GM06990 (cell line): ENCODE measurements at places on chromosomes 2 and 18.

GRCh38 chr2:45009928-45010701, 863 bp upstream of the SIX2 start:
- DNase-seq, result no peak

GRCh38 chr2:397521-397920, 109.6 kb upstream of the ALKAL2 start:
- DNase-seq, result no peak

DNA sequence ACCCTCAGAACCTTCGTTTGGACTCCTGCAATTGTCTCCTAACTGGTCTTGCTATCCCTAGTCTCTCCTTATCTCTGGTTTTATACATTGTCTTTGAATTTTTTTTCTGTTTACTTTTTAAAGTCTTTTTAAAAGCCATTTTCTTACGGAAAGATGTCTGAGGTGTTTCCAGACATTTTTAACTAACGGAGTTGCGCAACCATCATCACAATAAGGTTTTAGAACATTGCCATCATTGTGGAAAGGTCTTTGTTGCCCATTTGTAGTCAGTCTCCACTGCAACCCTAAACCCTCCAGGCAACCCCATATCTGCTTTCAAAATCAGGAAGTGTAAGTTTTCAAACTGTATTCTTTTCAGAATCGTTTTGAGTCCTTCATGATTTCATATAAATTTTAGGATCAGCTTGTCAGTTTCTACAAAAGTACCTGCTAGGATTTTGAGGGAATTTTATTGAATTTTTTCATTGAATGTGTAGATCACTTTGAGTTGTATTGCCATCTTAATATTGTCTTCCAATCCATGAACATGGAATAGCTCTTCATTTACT, 46.3 kb downstream of the ANKRD12 start:
- no peak for DNase-seq

GRCh38 chr2:37890893-37891495, 34.1 kb upstream of the RMDN2 start:
- peak; percentile 50 for DNase-seq

DNA sequence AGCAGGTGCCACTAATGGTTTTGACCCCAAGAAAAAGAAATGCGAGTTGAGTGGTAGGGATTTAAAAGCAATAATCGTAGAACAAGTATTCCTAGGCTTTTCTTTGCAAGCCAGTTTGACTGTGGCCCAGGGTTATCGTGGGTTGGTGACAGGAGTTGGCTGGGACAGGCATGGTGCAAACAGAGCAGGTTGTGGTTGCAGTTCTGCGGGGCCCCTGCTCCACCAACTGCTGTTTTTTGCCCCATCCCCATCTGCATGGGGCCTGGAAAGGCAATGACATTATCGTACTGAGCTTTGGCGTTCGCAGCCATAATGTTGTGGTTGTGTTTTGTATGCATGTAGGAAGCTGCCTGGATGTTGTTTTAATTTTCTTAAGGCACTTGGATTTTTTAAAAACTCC, 274.0 kb downstream of the TSN start:
- DNase-seq, result no peak

GRCh38 chr18:37179384-37179783, 350.5 kb downstream of the KIAA1328 start:
- DNase-seq, result no peak

GRCh38 chr18:5582076-5582475, 38.3 kb upstream of the EPB41L3 start:
- no peak for DNase-seq

DNA sequence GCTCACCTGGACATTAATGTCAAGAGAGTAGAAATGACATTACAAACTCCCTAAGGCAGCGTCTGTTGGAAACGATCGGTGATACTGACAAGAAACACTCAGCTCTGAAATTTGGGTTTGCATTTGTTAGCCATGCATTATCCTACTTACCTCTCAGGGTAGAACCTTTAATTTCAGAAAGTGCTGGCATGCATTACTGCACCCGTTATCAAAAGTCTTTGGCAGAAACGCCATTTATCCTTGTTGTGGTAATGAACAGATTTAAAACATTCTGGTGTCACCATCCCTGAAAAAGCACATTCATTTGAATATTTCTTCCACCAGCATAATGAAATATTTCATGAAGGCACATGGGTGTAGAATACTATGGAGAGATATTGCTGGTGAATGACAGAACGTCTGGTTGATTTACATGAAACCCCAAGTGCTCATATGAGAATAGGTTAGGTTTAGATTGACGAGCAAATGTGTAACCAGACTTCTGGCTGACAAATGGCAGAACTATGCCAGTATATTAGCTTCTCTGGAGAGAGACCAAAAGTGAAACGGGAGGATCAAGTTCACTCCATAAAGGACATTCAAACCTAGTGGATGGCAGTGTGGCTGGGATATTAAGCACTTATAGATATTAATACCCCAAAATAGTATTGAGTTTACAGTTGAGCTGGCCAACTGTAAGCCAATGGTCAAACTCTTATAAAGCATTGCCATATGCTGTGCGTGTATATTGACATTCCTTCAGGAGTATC, 53.5 kb upstream of the ITGB6 start:
- no peak for DNase-seq

GRCh38 chr2:37795938-37796337, 124.5 kb upstream of the CDC42EP3 start:
- no peak for DNase-seq

DNA sequence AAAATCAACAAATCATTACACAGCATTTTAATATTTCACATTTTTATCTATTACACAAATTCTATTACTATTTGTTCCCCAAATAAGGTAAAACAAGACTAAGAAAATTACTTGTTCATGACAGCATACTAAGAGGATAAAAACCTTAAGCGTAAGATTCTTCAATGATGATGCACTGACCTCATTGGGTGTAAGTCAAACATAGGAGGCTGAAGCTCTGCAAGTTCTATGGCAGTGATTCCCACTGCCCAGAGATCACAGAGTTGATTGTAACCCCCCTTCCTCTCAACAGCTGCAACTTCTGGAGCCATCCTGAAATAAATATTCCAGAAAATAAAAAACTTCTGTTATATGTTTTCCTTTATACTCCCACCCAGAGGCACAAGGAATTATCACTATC, 82.2 kb upstream of the CDKL4 start:
- DNase-seq, result no peak

DNA sequence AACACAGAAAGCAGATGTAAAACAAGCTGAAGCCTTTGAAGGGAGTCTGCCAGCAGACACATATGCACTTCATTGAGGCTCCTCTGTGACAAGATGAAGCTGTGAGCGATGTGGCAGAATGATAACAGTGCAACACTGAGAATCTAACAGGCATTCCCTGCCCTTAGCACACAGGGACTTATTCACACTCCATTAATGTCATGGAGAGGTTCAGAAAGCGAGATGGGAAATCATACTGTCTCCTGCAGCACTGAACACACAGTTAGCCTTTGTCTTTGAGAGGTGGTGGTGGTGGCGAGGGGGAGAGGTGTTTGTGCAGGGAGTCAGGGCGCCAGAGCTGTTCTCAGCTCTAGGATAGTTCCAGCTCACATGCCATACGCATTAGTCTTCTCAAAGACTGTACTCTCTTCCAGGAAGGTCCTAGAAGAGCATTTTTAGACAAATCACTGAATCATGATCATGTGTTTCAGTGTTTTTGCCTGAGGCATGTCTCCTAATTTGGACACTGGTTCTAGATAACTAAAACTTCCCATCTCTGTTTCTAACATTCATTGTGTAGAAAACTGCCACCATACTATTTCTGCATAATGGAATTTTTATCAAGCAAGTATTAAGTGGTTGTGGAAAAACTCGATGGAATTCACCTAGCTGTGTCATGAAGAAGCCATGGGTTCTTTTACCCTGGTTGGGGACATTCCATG, 93.5 kb upstream of the ITGB6 start:
- DNase-seq, result no peak

DNA sequence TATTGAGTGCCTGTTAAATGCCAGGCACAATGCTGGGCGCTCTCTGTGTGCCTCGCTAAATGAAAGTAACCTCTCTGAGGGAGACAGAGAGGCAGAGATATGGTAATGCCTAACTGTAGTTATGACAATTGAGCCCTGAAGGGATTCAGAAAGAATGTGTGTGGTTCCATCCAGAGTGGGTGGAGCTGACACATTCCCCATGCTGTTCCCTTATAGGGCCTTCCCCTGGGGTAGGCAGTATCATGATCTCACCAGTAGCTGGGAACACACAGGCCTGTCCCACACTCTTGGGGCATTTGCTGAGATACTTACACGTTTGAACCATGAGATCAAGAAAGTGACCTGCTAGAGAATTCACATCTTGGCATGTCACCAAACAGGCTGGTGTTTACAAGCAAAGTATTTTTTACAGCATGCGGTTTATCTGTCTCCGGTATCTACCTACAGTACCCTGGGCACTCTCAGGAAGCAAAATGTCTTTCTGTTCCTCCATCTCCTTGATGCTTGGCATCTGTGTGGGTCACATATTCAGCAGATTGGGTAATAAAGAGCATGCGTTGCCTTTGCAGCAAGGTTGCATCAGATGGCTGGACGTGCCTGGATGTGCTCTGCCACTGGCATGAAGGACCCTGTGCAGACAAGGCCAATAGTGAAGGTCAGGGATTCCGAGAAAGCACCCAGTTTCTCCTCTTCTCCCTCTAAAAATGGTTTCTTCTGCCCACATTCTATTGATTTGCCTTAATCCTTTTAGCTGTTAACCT, 9.4 kb downstream of the CTIF start:
- no peak for DNase-seq

DNA sequence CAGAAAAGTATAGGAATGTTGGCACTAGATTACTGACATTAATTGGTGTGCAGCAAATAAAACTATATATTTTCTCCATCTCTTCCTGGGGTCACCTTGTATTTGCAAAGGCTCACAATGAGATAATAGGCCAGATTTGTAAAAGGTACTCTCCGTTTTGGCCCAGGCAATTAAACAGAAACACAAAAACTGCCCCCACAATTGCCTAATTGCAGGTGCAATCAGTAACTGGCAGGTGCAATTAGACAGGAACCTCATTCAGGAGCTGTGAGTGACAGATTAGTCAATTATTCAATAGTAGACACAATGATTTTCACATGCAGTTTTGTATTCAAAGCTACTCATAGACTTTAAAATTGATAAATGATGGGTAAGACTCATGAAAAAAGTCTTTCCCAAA, 451.4 kb upstream of the ID2 start:
- DNase-seq, result no peak

GRCh38 chr2:120192280-120192679, 30.9 kb downstream of the TMEM185B start:
- no peak for DNase-seq

DNA sequence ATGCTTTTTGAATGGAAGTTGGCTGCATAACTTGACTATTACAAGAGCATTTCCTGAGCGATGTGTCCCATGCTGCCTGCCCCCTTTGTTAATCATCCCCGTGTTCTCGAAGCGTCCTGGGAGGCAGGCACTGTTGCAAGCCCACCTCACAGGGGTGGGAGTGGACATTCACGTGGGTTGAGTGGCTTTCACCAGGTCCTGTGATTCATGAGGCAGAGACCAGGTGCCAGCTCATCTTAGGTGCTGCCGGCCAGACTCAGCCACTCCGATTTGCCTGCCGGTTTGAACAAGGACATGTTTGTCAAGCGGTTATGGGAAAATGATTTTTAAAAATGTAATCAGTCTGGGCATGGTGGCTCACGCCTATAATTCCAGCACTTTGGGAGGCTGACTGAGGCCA, 112.5 kb downstream of the ZNF532 start:
- DNase-seq, result no peak

DNA sequence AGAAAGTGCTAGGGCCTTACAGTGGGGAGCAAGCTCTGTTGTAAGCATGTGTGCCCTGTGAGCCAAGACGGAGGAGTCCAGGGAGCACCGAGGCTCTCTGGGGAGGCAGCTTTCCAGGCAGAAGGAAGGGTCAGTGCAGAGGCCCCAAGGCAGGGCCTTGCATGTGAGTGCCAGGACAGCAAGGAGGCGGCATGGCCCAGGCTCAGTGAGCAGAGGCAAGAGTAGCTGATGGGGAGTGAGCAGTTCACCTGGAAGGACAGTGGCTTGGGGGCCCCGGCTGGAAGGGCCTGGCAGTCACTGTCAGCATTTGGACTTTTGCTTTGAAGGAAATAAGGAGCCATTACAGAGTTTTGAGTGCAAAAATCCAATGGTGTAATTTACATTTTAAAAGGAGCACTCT, 223.8 kb upstream of the RAB12 start:
- DNase-seq, result no peak

DNA sequence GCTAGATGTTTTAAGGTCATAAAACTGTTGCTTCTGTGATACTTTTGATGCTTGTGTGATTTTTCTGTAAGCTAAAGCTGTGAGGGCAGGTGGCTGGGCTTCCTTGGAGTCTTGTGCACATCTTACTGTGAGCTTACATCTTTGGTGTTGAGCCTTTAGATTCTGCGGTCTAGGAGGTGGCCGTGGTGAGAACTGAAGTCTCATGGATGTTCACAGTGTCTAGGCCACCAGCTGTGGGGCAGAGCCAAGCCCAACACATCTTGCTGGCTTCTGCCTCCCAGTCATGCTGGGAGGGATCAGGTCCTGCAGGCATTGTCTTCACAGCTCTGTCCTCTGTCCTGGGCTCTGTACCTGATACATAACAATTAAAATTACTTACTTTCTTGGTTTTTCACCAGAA, 219.7 kb upstream of the HS6ST1 start:
- no peak for DNase-seq

- no peak for DNase-seq
Observed at GRCh38 chr2:20071397-20072383, 20.3 kb upstream of the LAPTM4A start.

- DNase-seq, result no peak
Observed at GRCh38 chr2:28175028-28175427, 217.6 kb upstream of the FOSL2 start.

- DNase-seq, result no peak
Observed at GRCh38 chr2:195610717-195611116, 46.3 kb upstream of the SLC39A10 start.

DNA sequence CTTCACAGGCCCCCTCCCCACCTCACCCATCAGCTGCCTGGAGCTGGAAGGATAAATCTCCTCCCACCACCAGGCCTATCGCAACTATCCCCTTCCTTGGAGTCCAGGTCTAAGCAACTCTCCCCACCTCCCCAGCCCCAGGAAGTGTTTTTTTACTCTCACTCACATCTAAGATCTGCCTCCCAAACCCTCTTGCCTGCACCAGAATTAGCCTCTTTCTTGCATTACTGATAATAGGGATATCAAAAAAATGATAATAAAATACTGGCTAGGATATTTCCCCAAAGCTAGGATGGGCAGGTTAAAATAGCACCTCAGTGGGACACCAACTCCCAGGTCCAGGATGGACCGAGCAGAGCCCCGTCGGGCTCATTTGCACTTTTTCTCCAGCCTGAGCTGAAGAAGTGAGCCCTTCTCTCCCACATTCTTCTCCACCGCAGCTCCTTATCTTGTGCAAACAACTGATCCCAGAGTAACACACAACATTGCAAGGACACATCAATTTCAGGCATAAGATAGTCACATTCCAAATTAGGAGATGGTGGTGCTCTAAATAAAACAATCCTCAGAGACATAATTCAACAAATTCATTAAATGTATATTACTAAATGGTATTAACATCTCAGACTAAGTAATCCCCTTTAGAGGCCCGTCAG, 17.7 kb upstream of the CIB4 start:
- no peak for DNase-seq

DNA sequence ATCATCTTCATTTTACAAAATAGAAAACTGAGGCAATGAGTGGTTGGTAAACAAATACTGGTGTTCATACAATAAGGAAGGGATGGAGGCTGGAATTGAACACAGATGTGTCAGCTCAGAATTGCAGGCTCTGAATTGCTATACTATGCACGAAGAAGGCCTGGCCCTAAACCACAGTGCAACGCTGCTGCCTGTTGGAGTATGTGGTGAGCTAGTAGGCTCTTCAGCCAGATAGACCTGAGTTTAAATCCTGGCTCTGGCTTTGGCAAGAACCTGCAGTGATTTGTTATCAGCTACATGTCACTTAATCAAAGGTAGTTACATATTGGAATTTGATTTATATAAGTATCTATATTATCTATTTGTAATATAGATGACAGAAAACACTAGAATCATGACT, 1602.4 kb upstream of the CELF4 start:
- no peak for DNase-seq
